NCI-H1436 treated with DMSO at 0.1 percent for 48 hours (cell line): ENCODE measurements at places on chromosomes 6 and 20.

GRCh38 chr6:22906091-22906549 is 336.8 kb downstream of the HDGFL1 start:
- DNase-seq = no peak

DNA sequence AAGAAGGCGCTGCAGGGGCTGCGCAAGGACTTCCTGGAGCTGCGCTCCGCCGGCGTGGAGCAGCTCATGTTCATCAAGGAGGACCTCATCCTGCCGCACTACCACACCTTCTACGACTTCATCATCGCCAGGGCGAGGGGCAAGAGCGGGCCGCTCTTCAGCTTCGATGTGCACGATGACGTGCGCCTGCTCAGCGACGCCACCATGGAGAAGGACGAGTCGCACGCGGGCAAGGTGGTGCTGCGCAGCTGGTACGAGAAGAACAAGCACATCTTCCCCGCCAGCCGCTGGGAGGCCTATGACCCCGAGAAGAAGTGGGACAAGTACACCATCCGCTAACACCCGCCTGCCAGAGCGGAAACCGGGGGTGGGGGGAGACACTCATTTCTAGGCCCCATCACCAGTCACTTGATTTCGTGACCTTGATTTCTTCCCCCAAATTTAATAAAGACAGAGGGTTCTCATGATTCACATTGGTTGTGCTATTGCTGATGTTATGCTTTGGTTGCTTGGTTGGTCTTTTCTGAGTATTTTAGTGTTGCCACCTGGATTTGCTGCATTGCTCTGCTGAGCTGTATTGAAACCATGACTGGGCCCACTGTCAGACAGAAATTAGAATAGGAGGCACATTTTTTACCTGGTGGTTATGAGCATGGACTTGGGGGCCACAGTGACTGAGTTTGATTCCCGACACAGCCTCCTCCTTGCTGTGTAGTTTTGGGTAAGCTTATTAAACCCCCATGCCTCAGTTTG is 1.5 kb downstream of the FAM50B start:
- no peak for DNase-seq

- no peak for DNase-seq
Measured at GRCh38 chr20:1832634-1833033, 62.6 kb upstream of the SIRPA start.

DNA sequence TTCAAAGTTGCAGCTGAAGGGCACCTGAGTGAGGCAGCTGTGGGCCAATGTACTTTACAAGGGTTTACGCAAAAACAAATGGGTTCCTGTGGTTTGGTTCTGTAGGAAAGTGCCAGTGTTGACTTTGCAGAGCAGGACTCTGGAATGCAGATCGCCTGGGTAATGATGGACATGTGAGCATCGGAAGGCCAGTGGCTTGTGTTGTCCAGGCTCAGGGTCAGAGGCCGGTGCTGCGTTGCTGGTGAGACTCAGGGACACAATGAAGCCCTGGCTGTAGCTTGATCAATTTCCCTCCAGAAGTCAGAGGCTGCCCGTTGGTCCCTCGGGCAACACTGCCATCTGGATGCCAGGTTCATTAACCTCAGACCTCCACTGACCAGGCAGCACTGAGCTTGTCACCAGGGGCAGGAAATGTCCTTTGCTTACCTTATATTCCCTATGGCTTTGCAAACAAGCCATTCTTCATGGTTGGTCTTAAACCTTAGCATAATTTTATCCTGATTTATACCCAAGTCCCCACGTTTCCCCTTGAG is 753.4 kb downstream of the QKI start:
- no peak for DNase-seq

- no peak for DNase-seq
Measured at GRCh38 chr6:35262596-35262995, 3.1 kb downstream of the ZNF76 start.

GRCh38 chr6:88302769-88303225 is 136.7 kb upstream of the CNR1 start:
- DNase-seq = no peak

DNA sequence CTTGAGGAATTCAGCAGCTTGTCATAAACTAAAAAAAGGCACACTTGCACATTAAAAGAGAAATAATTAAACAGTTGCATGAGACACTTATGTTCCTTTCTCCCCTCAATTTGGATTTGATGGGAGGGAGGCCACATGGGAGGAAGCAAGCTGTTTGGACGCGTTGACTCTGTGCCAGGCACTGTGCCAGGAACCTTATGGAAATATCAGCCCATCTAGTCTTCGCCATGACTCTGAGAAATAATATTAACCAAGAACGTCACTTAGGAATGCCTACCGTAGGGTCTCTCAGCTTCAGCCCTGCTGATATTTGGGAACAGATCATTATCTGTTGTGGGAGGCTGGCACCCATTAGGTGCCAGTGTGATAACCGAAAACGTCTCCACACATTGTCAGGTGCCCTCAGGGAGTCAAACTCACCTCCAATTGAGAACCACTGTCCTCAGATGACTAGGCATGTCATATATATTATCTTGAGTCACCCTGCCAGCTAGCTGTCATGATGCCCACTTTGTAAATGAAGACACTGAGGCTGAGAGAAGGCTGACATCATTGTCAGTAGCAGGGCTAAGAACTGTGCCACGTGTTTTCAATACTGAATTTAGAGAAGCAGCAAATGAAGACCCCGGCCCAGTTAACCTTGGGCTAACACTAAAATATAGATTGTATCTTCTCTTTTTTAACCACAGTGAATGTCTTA is 36.1 kb downstream of the EYA2 start:
- DNase-seq = no peak

- no peak for DNase-seq
Measured at GRCh38 chr6:156392648-156393047, 384.5 kb upstream of the ARID1B start.

GRCh38 chr6:161901740-161902426 is 628.0 kb upstream of the AGPAT4 start:
- DNase-seq = no peak

DNA sequence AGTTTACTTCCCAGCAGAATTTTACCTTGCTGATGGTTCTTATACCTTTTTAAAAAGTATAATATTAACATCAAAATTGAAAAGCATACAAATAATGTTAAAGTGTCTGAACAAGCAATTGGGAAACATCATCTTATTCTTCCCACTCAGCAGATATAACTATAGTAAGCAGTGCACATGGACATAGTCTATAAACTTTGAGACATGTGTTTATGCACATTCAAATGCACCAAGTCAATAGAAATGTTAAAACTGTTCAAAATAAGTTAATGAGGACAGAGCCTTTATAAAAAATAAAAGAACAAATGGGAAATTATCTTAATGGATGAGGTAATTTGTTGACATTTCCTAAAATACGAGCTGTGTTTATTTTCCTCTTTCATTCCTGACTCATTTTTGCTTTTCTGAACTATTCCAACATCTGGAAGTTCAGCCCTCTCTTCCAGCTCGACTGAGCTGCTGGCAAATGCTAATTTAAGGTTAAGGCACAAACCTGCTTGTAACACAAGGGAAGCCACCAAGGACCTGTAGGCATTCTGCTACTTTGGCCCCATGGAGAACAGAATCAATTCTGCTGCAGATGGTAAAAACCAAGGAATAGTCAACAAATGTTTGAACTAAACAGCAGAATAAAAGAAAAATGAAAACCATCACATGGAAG is 110.3 kb upstream of the MAP3K4 start:
- DNase-seq = no peak

- DNase-seq = no peak
Measured at GRCh38 chr6:12009876-12010634, 2.1 kb upstream of the HIVEP1 start.

DNA sequence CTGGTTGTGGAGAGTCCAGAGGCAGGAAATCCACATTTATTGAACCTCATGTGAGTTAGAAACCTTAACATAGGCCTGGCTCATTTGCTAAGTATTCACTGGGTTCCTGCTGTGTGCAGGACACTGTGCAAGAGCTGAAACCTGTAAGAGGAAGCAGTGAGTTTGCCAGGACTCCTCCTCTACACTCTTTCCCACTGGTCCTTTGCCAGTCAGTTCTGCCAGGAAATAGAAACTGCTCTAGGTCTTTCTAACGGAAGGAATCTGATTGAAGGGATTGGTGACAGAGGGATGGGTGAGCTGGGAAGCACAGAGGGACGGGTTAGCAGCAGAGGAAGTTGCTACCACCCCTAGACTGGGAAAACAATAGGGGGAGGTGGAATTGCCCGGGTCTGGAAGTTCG is 234.2 kb upstream of the ECI2 start:
- DNase-seq = no peak

DNA sequence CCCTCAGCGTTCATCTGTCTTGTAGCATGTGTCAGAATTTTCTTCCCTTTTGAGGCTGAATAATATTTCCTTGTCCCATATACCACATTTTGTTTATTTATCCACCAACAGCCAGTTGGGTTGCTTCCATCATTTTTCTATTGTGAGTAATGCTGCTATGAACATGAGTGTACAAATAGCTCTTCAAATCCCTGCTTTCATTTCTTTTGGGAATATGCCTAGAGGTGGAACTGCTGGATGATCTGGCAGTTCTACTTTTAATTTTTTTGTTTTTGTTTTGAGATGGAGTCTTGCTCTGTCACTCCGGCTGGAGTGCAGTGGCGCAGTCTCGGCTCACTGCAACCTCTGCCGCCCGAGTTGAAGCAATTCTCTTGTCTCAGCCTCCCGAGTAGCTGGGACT is 64.7 kb downstream of the SASH1 start:
- DNase-seq = no peak

GRCh38 chr6:121608270-121608669 is 172.8 kb downstream of the GJA1 start:
- DNase-seq = no peak

DNA sequence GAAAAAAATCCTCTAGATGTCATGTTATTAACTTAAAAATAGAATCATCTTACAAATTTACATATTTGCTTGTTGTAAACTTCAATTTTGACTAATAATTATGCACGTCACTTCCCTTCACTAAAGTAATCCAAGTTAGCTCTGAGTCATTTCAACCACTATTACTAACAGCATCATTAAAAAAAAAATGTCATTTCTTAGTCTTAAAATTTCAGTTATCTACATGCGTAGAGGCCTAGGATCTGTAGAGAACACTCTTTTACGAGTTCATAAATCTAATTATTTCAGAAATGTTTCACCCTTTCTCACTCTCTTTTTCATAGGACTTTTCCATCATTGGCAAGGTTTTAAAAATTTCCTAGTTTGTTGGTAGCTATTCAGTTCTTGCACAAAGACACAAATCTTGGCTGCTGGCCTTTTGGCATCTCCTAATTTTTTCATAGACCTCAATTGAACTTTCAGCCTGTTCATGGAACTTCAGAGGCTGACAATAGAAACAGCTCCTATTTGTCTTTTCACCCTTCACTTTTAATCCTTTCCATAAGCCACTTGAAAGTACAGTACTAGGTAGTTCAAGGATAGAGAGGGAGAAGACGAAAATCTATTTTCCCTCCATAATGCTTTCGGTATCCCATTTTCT is 61.5 kb downstream of the OGFRL1 start:
- DNase-seq = no peak

GRCh38 chr6:51934098-51934497 is 153.3 kb downstream of the PKHD1 start:
- no peak for DNase-seq

- DNase-seq = no peak
Measured at GRCh38 chr6:148446681-148447080, 104.0 kb downstream of the SASH1 start.

DNA sequence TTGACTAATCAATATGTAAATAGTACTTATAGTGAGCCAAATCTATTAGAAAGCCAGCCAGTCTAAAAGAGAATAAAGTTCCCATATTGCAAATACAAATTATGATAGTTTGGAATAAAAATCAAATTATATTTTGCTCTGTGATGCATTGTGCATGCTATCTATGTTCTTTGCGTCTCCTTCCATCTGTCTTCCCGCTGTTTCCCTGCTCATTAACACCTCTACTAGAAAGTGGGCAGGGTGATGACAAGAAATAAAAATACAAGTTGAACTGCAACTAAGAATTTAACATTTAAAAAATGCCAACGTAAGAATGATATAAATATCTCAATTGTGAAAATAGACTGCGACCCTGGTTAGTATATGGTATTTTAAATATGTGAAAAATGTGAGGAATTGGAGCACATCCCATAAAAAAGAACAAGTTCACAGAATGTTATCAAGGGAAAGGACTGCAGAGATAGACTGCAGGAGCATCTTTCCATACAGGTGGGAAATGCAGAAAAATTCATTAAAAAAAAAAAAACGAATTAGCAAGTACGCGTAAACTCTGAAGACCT is 157.6 kb upstream of the PDE7B start:
- no peak for DNase-seq

DNA sequence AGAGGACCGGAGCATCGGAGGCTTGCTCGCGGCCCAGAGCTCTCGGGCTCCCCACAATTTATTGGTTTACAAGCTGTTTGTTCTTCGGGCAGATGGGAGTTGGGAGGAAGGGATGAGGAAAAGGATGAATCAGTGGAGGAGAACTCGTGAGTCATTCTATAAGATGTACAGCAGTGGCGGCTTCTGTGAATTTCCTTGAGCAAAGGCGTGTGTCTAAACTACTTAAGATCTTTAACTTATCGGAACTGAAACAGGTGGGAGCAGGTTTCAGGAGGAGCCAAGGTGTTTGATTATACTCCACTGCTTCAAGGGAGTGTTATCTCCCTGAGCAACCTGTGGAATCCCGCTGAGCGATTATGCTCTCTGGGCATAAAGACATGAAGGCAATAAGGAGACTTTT is 50.5 kb upstream of the IBTK start:
- DNase-seq = no peak

GRCh38 chr6:56749632-56750151 is 107.0 kb upstream of the DST start:
- no peak for DNase-seq

DNA sequence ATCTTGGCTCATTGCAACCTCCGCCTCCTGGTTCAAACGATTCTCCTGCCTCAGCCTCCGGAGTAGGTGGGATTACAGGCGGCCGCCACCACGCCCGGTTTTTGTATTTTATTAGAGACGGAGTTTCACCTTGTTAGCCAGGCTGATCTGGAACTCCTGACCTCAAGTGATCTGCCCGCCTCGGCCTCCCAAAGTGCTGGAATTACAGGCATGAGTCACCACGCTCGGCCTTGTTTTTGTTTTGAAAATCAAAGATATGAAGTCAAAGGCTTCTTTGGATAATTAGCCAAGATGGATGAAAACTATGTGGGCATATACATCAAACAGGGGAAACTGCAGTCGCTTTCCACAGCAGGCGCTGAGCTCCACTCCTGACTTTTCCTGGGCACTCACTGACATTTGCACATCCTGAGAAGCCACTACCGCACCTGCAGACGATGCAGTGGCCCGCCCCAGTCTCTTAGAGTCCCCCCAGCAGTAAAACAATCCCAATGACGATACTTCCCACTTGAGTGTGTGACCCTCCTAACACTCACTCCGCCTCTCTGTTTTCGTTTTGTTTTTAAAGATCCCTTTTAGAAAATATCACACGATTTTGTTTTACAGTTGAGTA is 44.1 kb downstream of the GJA1 start:
- no peak for DNase-seq

- no peak for DNase-seq
Measured at GRCh38 chr6:125341460-125341859, 39.7 kb upstream of the HDDC2 start.

DNA sequence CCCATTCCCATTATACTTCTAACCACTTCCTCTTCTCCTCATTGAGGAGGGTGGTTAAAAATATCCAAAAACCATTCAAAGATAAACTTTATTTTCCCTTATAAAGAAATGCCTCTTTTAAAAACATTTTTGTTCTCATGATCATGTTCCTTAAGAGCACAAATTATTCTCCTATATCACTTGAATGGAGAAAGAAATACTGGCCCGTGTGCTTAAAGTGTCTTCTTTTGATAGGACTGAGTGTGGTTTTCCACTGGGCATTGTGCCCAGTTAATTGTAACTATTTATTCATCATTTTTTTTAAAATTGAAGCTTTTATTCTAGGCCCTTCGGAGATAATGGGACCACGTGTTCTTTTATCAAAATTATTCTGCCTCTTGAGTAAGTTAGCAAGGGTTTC is 871.5 kb downstream of the QKI start:
- DNase-seq = peak; percentile 3
